Breast epithelium (tissue), 4 donors: ENCODE measurements at places on chromosomes 1 and 21. TPM values are rescaled to one million over a fixed set of nuclear protein-coding genes. Genes with fewer than 3 reads are reported as not detected.

DNA sequence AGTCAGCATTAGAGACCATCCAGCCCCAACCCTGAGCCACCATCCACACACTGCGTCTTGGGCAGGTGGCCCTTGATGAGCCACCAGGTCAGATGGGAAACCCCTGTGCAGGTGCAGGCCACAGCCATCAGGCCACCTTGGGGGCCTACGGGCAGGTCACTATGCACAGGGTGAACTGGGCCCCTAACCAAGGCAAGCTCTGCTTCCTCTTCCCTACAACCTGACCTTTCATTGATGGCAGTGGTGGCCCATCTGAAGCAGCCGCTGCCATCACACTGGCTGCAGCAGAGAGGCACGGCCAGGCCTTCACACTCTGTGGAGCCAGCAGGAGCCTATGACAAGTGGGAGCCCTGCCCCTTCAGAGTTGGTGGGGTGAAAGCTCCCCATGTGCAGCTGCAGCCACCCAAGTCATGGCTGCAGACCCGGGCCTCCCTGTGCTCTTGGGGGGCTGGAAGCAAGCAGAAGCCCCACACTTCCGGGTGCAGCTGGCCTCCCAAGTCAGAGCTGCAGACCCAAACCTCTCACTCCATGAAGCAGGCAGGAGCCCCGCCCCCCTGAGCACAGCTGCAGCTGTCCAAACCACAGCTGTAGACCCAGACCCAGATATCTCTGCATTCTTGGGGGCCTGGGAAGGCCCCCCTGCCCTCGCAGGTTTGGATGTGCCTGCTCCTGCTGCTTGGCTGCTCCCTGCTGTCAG is 681.5 kb downstream of the MATN1 start:
- no peaks in the 10 kb centered on the region for H3K4me1 ChIP-seq
- H3K27me3 ChIP-seq, result no peaks in the 10 kb centered on the region
- no peak overlapping the region for H3K4me3 ChIP-seq

GRCh38 chr21:32782698-32783097 is 11.1 kb upstream of the PAXBP1 start:
- H3K4me1 ChIP-seq, result no peaks in the 10 kb centered on the region
- no peak overlapping the region for H3K27ac ChIP-seq
- no peaks in the 10 kb centered on the region for H3K27me3 ChIP-seq
- H3K4me3 ChIP-seq, result no peak overlapping the region

- no peaks in the 10 kb centered on the region for H3K36me3 ChIP-seq
- no peak overlapping the region for H3K4me3 ChIP-seq
- no peaks in the 10 kb centered on the region for H3K27me3 ChIP-seq
- H3K27ac ChIP-seq, result no peak overlapping the region
Observed at GRCh38 chr1:57163325-57163724, 197.5 kb upstream of the C8B start.

The CLCA4 gene
- total RNA-seq, result 15.1 TPM

DNA sequence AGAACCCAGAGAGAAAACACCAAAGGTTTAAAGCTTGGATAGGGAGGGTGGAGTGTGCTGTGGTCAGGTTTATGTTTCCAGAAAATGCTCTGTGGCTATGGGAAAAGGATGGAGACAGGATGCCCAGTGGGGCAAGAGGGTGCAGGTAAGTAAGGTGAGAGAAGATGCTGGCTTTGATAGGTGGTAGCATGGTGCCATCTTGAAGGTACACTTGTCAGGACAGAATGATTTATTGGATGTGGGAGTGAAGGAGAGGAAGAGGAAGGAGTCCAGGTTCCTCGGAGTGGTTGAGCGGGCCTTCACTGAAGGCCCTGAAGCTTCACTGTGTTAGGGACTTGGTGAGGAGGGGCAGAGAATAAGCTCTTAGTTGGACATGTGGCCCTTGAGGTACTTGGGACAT is 3.6 kb downstream of the PTPRF start:
- no peaks in the 10 kb centered on the region for H3K27me3 ChIP-seq
- no peak overlapping the region for H3K4me3 ChIP-seq
- no peak for DNase-seq
- H3K36me3 ChIP-seq, result no peaks in the 10 kb centered on the region
- H3K27ac ChIP-seq, result peak overlapping the region; percentile 65
- H3K4me1 ChIP-seq, result peaks cover 30% of the 10 kb centered on the region

DNA sequence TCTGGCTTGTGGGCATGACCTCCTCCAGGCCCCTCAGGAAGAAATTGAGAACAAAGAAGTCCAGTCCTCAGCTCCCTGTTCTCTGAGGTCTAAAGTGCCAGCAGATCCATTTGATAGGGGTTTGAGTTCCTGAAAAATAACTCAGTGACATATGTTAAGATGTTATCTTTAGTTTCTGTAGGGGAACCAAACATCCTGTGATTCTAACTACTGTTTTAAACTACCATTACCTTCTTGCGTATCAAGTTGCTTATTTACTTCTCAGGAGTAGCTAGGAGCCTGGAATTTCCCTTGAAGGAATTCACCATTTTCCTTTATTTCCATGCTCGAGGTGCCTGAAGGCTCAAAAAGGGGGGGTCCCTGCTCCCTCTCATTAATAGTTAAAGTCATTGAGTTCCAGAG is 18.8 kb upstream of the LIN9 start:
- DNase-seq, result no peak
- no peaks in the 10 kb centered on the region for H3K27me3 ChIP-seq
- no peak overlapping the region for H3K4me3 ChIP-seq

- no peaks in the 10 kb centered on the region for H3K27me3 ChIP-seq
- no peak for DNase-seq
- peak overlapping the region; percentile 82 for H3K27ac ChIP-seq
- H3K4me3 ChIP-seq, result no peak overlapping the region
- H3K4me1 ChIP-seq, result no peaks in the 10 kb centered on the region
Observed at GRCh38 chr1:162670928-162671663, 38.8 kb downstream of the DDR2 start.

DNA sequence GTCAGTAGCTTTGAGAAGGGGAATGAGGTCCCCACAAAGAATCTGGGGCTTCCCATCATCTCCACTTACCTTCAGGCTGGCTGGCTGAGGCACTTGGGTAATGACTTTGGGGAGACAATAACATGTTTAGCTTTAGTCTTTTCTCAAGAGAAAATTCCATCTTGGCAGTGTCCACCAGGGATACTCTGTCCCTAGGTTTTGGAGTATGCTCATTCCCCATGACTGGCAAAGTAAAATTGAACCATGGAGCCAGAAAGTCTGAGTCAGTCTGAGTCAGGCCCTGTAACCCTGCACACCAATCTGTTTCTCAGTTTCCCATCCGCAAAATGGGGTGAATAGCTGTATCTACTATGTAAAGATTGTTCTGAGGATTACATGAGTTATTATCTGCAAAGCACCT is 28.2 kb downstream of the RUNX1 start:
- H3K27me3 ChIP-seq, result no peaks in the 10 kb centered on the region
- no peaks in the 10 kb centered on the region for H3K36me3 ChIP-seq
- no peaks in the 10 kb centered on the region for H3K4me1 ChIP-seq
- H3K27ac ChIP-seq, result no peak overlapping the region
- H3K4me3 ChIP-seq, result no peak overlapping the region

DNA sequence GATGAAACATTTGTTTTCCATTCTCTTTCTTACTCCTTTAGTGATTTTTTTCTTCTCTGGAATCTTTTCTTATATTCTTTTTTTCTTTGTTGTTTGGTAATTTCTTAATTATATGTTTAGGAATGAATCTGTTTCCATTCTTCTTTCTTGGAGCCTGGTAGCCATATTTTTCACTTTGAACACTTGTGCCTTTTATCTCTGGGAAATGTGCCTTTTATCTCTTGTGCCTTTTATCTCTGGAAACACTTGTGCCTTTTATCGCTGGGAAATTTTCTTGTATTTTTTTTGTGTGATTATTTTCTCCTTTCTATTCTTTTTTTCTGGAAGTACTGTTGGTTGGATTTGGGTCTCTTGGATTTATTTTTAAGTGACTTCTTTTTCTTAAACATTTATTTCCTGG is 118.2 kb downstream of the LEPR start:
- no peaks in the 10 kb centered on the region for H3K4me1 ChIP-seq
- no peaks in the 10 kb centered on the region for H3K36me3 ChIP-seq
- H3K27ac ChIP-seq, result no peak overlapping the region
- no peak overlapping the region for H3K4me3 ChIP-seq

GRCh38 chr1:239817276-239817675 is 274.4 kb upstream of the FMN2 start:
- no peak for DNase-seq
- H3K4me3 ChIP-seq, result no peak overlapping the region
- H3K4me1 ChIP-seq, result no peaks in the 10 kb centered on the region
- H3K27ac ChIP-seq, result no peak overlapping the region

DNA sequence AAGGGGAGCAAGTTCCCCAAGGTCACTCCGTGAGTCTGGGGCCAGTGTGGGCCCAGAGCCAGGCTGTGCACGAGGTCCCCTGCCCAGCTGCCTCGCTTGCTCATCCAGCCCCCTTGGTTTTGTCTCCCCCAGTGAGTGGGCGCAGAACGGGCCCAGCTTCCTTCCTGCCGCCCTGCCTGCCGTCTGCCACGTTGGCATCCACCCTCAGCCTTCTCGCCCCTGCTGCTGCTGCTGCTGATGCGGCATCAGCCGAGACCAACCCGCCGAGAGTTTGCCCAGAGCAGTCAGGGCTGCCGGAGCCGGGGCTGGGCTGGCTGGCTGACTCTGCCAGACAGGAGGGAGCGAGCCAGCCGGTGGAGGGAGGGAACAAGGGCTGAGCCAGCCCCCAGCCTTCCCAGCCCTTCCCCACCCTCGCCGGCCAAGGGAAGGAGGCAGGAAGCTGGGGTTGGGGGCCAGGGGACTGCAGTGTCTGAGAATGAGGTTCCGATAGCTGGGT is 31.4 kb upstream of the WASF2 start:
- H3K4me1 ChIP-seq, result peaks cover 27% of the 10 kb centered on the region
- DNase-seq, result no peak
- no peaks in the 10 kb centered on the region for H3K36me3 ChIP-seq
- peak overlapping the region; percentile 82 for H3K27ac ChIP-seq
- no peak overlapping the region for H3K4me3 ChIP-seq

The COL16A1 gene
- total RNA-seq, result 58.7 TPM

- H3K4me3 ChIP-seq, result no peak overlapping the region
- no peaks in the 10 kb centered on the region for H3K27me3 ChIP-seq
- DNase-seq, result no peak
Observed at GRCh38 chr1:47951026-47951425, 46.2 kb downstream of the TRABD2B start.

GRCh38 chr1:186618401-186619170 is 61.6 kb downstream of the PTGS2 start:
- DNase-seq, result peak; percentile 53
- H3K27ac ChIP-seq, result peak overlapping the region; percentile 48
- peak overlapping the region; percentile 55 for H3K4me3 ChIP-seq
- H3K36me3 ChIP-seq, result no peaks in the 10 kb centered on the region
- H3K27me3 ChIP-seq, result no peaks in the 10 kb centered on the region

The PROX1 gene
- total RNA-seq, result 1.8 TPM
